ENCODE measurements at places on chromosomes 13 and 19. TPM values are rescaled to one million over a fixed set of nuclear protein-coding genes. Genes with fewer than 3 reads are reported as not detected.

Gene ZNF653
- total RNA-seq, result 4.8 TPM

Gene C13orf42
- not detected for total RNA-seq

Gene S1PR4
- total RNA-seq, result not detected

Gene FLT3LG
- 1.4 TPM for total RNA-seq

Gene IL27RA
- 9.7 TPM for total RNA-seq

Gene MAG
- total RNA-seq, result not detected

Gene CACNG8
- total RNA-seq, result 1.2 TPM

Gene CGB5
- total RNA-seq, result 0.59 TPM

Gene KL
- total RNA-seq, result 0.05 TPM

Gene MYO16
- total RNA-seq, result 0.03 TPM

Gene SRRM5
- 0.80 TPM for total RNA-seq

Gene RXFP2
- not detected for total RNA-seq

Gene TRAPPC6A
- total RNA-seq, result 41.2 TPM

Gene C19orf38
- not detected for total RNA-seq

Gene CBARP
- 4.3 TPM for total RNA-seq

Gene NLRP4
- total RNA-seq, result not detected

Gene B3GNT8
- total RNA-seq, result 0.37 TPM

Gene DACH1
- not detected for total RNA-seq

Gene APOC1
- 124 TPM for total RNA-seq

Gene AP1M2
- 40.1 TPM for total RNA-seq

Gene IFNL1
- not detected for total RNA-seq
